Dermis blood vessel endothelial cell (primary cell): ENCODE measurements at places on chromosomes 7 and 10. TPM values are rescaled to one million over a fixed set of nuclear protein-coding genes. Genes with fewer than 3 reads are reported as not detected.
A peak's percentile ranks its signal among the peaks of the same experiment; 100 is the strongest.

DNA sequence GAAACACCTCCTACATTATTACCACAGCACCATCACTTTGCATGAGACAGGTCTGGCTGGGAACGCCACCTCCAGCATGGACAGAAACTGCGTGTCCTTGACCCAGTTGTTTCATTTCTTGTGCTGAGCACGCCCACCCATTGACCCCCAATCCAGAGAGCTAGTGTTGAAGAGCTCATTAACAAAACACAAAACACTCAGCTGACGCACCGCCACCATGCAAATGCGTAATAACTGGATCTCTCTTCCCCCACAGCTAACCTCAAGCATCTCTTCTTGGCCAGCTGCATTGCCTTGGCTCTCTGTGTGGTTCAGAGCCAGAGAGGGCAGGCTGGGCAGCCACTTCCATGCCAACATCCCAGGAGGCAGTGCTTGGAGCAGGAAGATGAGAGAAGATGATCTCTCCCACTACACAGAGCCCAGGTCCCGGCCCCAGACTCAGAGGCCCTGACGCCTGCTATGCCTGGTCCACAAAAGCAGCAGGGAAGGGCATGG is 173.5 kb downstream of the PLXNA4 start:
- DNase-seq: no peak

DNA sequence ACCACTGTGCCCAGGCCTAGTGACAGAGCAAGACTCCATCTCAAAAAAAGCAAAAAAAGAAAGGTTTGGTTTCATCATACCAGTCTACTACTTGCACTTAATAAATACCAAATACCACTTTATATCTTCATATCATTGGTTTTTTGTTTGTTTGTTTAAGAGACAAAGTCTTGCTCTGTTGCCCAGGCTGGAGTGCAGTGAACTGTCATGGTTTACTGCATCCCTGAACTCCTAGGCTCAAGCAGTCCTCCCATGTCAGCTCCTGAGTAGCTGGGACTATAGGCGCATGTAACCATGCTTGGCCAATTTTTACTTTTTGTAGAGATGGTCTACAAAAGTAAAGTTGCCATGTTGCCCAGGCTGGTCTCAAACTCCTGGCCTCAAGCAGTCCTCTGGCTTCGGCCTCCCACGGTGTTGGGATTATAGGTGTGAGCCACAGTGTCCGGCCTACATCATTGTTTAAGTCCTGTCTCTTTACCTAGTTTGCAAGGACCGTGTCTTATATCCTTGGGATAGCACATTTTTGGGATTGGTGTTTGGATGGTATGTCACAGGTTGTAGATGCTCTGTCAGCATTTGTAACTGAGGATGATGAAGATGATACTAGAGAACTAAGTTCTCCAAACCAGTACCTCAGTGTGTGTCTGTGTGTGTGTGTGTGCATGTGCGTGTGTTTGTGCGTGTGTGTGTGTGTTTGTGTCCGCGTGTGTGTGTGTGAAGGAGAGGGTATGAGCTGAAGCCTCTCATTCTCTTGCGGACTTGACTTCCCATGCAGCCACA is 9.3 kb downstream of the LMTK2 start:
- no peak for DNase-seq

Gene VWDE
- total RNA-seq: not detected in 2 replicates

Gene COL17A1
- 0.34 and 0.84 TPM in 2 replicates for total RNA-seq

- peak; percentile 35 for DNase-seq
Observed at GRCh38 chr7:66047426-66047825, 28.2 kb upstream of the ASL start.

Gene PLCE1
- 2.7 and 3.6 TPM in 2 replicates for total RNA-seq

Gene SPDYE2B
- not detected in 2 replicates for total RNA-seq

GRCh38 chr10:95543459-95543858 is 17.7 kb downstream of the SORBS1 start:
- DNase-seq: no peak

DNA sequence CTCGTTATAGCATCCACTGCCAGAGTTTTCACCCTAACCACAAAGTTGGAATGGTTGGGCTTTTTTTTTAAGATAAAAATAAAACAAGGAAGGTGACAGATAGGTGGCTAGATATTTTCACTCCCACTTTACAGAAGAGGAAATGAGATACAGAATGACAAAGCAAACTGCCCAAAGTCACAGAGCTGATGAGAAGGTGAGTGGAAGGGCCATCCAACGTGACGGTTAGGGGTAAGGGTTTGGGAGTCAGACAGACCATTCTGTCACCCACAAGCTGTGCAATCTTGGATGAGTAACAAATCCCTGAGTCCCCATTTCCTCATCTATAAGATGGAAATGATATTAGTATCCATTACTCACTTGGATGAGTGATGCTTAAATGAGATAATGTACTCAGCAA is 106.9 kb upstream of the PDLIM1 start:
- DNase-seq: no peak

GRCh38 chr7:39950473-39951225 is 593 bp downstream of the CDK13 start:
- DNase-seq: peak; percentile 58

GRCh38 chr7:128935342-128935730 is 2.4 kb upstream of the IRF5 start:
- peak; percentile 7 for DNase-seq

- DNase-seq: no peak
Observed at GRCh38 chr10:79028056-79028430, 40.7 kb upstream of the ZMIZ1 start.

- no peak for DNase-seq
Observed at GRCh38 chr7:138834583-138834982, 36.6 kb upstream of the ATP6V0A4 start.

Gene NUP205
- total RNA-seq: 50.2 and 74.1 TPM in 2 replicates
